Right cardiac atrium (tissue), 5 donors: ENCODE measurements at places on chromosomes 5 and 9. TPM values are rescaled to one million over a fixed set of nuclear protein-coding genes. Genes with fewer than 3 reads are reported as not detected.

GRCh38 chr5:145872486-145872885 is 328 bp downstream of the GRXCR2 start:
- no peak for DNase-seq

- DNase-seq: no peak
Observed at GRCh38 chr9:103949096-103949495, 145.0 kb upstream of the SMC2 start.

DNA sequence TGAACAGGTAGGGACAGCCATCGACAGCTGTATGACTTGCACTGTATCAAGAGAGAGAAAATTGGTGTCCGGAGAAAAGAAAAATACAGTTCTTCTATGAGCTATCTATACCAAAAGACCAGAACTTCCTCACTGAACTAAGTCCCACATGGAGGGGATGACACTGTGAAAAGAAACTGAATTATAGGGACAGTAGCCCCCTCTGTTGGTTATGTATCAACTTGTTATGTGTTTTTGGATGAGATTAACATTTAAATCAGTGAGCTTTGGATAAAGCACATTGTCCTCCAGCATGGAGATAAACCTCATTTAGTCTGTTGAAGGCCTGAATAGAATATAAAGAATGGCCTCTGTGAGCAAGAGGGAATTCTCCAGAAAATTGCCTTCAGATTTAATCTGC is 176.6 kb upstream of the SH3GL2 start:
- no peak for DNase-seq

DNA sequence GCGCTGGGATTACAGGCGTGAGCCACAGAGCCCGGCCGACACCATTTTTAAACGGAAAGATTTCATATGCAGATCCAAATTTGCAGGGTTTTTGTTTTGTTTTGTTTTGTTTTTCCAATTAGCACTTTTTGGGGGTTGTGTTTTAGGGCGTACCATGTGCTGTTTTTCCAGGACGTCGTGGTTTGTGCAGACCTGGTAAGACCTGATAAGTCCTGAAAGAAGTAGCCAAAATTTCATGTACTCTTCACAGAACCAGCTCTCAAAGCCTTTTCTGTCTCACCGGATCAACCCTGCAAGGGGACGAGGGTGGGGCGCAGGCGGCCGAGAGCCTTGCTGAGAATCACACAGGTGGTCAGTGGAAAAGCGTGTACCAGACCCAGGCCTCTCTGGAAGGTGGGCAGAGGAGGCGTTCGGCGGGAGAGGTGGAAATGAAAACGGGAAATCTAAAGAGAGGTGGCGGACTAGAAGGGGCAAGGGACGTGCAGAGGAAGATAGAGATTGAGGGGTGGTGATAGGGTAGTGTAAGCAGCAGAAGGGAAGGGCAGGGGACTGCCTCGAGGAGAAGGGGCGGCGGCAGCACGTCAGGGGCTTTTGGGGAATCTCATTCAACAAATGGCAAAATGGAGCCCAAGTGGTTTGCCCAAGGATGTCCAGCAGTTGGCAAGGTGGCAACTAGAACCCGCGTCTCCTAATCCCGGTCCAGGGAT is 1.1 kb upstream of the FAF2 start:
- peak; percentile 52 for DNase-seq

- no peak for DNase-seq
Observed at GRCh38 chr9:22373636-22374035, 73.0 kb upstream of the DMRTA1 start.

DNA sequence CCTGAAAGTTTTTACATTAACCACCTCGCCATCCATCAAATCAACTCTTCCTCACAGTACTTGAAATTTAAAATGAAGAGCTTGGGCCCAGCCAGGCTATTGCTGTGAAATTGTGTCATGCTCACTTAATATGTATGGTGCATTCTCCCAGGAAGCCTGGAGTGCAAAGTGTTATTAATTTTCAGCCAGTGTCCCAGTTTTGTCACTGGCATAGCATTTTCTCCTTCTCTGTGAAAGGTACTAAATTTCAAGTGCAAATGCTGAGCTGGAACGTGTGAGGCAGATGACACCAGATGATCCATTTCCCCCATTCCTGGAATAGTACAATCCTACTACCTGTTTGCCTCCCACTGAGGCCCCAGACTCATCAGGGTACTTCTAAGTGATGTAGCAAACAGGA is 397.6 kb upstream of the ACTBL2 start:
- DNase-seq: no peak

DNA sequence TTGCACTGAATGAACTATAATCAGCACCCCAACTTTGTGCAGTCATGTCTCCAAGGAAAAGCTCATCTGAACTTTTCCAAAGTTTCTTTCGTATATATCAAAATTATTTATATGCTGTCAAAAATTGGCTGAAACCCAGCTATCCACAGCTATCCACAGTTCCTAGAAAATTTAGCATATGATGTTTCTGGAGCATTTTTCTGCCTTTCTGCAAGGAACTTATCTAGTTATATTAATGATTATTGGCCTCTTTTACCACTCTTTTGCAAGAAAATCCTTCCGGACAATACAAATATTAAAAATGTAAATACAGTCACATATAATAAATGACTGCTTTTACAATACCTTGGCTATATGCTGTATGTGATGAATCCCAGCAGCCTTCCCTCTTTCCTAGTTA is 270.2 kb downstream of the TMEM167A start:
- no peak for DNase-seq

DNA sequence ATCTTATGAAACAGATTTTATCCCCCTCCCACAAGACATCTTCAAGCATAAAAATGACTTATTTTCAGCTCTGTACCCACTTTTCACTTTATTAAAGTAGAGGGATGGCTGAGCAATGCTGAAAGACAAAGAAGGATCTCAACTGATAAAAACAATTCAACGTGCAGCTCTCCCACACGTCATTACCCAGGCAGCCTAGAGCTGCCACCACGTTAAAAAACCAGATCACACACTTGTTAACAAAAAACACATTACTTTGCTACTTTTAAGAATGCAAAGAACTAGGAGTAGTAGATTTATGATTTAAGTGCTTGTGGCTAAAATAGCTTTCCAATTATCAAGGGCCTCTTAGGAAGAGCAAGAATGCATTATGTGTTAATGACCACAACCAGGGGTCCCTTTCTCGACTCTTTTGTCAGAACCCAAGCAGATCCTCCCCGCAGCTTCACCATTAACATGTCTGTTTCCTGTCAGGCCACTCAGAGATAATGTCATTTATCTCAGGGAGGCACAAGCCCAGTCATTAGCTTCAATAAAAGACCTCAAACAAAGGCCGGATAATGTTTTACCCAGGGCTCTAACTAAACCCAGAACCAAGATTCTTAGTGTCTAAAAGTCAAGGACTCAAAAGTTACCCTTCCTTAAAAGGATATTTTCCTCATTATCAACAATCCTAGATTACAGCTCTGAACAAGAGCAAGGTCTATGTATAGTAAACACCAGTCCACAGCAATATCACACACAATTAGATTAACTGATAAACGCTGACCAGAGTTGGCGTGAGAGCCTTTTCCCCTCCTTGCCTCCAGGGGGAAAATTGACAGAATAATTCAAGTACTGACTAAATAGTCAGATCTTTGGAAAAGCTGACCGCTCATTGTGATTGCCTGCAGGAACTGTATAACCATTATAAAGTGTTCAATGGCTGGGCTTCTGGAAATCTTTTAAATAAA is 7.5 kb downstream of the ZNF608 start:
- DNase-seq: no peak

DNA sequence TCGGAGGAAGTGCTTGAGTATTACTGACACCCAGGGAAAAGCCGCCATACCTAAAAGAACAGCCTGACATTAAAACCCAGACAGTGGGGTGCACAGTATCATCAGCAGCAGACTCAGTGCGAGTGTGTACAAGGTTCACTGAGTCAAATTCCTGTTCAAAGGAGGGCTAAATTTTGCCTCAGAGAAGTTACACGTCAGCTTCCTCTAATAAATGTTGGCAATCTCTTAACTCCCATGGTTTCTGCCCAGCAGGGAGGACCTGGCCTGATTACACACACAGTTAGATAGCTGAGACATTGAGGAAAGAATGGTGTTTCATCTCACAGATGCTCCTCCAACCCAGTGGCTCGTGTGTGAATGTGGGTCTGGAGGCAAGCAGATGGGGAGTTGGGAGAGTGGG is 38.2 kb downstream of the NIPSNAP3B start:
- DNase-seq: no peak

GRCh38 chr5:37810311-37810710 is 29.5 kb downstream of the GDNF start:
- DNase-seq: no peak

DNA sequence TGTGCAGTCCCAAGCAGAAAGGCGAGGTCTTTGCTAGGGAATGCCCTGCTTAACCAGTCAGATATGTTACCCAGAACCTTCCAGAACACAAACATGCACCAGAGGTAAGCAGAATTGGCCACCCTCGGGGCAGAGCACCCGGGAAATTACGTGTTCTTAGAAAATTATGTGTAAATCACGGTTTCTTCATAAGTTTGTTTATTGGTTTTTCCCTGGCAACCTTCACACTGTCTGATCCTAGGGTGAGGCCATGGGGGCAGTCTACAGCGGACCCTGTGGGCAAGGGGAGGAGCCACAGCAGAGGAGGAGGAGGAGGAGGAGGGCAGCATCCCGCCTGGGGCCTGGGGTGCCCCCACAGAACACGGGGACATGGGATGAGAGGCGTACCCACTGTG is 31.4 kb downstream of the RXRA start:
- no peak for DNase-seq

DNA sequence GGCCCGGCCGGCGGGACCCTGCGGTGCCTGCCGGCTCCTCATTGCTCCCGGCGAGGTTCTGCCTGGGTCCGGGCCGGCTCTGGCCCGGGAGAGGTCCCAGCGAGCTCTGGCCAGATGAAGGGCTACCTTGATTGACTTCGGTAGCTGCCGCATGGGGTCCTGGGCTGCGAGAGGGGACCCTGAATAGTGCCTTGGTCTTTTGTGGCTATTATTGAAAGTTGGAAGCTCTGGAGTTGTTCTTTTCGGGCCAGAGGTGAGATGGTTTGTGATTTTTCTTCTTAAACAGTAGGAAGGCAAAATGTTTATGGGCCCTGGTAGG is 635 bp downstream of the NAA35 start:
- DNase-seq: no peak

GRCh38 chr5:174045470-174046025 is at the start of gene NSG2:
TSS of gene NSG2 (plus strand) at chr5:174045706. CDS start at chr5:174046756, 1,050 bp downstream.
- DNase-seq: peak; percentile 92

DNA sequence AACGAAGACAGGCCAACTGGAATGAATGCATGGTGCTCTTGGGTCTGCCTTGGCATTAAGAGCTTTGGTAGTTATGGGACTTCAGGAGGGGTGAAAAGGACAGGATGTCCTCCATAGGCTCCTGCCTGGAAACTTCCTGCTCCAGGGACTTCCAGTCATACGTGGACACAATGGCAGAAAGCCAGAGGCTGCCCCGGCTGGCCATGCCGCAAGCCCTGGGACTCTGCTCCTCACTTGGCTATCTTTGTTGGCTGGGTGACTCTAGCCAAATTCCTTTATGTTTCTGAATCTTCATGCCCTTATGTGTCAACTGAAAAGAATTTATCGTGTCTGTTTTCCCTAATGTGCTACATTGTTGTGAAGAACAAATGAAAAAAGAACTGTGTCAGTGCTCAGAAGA is 136.9 kb downstream of the SIL1 start:
- peak; percentile 75 for DNase-seq

- no peak for DNase-seq
Observed at GRCh38 chr5:154737667-154738320, 17.4 kb upstream of the LARP1 start.

GRCh38 chr9:2802494-2802921 is 41.4 kb downstream of the PUM3 start:
- DNase-seq: no peak

DNA sequence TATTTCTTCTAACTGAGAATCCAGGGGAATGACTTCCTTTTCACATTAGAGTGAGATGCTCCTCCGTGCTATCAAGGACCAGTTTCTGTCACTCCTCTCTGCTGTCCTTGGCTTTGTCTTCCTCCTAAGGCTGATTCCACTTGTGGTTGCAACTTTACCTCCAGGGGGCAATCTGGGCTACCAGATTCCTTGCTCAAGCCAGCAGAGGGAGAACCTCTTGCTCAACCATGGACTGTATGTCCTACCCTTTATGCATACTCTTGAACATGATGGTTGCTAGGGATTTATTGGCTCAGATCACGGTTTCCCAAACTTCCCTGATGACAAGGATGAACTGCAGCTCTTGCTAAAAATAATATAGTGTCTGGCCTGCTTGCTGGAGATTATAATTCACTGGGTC is 24.0 kb downstream of the NNT start:
- DNase-seq: peak; percentile 22

GRCh38 chr9:102642651-102643050 is 352.5 kb upstream of the CYLC2 start:
- no peak for DNase-seq

GRCh38 chr5:173238312-173239232 is 3.6 kb upstream of the NKX2-5 start:
- no peak for DNase-seq

GRCh38 chr5:84257061-84257460 is 127.6 kb downstream of the EDIL3 start:
- DNase-seq: no peak

DNA sequence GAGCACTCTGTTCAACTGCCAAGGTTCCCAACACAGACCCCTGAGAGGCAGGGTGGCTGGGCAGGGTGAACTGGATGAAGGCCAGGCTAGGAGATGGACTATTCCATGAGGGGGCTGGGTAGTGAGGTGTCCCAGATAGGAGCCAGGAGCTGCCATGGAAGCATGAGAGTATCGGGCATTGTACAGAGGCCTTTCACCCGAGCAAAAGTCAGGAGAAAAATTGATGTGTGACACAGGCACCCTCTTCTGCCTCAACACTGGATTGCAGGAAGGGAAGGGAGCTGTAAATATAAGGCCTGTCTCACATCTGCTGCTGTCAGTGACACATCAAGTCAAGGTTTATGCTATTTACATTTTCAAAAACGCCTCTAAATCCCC is 74.6 kb downstream of the UBAP1 start:
- DNase-seq: peak; percentile 80

GRCh38 chr5:176736931-176737745 is 73.2 kb upstream of the UNC5A start:
- DNase-seq: no peak

DNA sequence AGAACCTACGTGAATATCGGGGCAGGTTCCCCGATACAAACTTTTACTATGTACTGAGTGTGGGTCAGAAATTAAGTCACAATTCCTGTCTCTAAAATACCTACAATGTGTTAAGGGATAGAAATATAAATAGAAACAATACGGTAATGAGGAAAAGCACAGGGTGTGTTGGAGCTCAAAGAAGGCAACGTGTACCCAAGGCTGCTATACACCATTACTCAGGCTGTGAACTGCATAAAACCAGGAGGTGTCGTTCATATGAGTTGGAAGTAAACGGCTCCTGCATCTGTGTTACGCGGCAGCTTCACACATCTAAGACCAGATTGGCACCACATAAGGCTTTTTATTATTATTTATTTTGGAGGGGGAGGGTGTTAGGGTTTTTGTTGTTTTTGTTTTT is 50.1 kb upstream of the TRPM3 start:
- no peak for DNase-seq

SV2C gene
- polyA plus RNA-seq: 0.02 TPM

DAP gene
- 43.2 TPM for polyA plus RNA-seq

PCDHB8 gene
- 0.84 TPM for polyA plus RNA-seq

IRX4 gene
- not detected for polyA plus RNA-seq

FAXDC2 gene
- 23.0 TPM for polyA plus RNA-seq

QRFP gene
- 0.05 TPM for polyA plus RNA-seq

PTPRD gene
- polyA plus RNA-seq: 1.3 TPM

CCDC192 gene
- 0.43 TPM for polyA plus RNA-seq

BAAT gene
- polyA plus RNA-seq: 0.11 TPM

MED22 gene
- polyA plus RNA-seq: 15.2 TPM

IRGM gene
- not detected for polyA plus RNA-seq
